ENCODE measurements at places on chromosomes 13 and 19. TPM values are rescaled to one million over a fixed set of nuclear protein-coding genes. Genes with fewer than 3 reads are reported as not detected.
A peak's percentile ranks its signal among the peaks of the same experiment; 100 is the strongest.

DNA sequence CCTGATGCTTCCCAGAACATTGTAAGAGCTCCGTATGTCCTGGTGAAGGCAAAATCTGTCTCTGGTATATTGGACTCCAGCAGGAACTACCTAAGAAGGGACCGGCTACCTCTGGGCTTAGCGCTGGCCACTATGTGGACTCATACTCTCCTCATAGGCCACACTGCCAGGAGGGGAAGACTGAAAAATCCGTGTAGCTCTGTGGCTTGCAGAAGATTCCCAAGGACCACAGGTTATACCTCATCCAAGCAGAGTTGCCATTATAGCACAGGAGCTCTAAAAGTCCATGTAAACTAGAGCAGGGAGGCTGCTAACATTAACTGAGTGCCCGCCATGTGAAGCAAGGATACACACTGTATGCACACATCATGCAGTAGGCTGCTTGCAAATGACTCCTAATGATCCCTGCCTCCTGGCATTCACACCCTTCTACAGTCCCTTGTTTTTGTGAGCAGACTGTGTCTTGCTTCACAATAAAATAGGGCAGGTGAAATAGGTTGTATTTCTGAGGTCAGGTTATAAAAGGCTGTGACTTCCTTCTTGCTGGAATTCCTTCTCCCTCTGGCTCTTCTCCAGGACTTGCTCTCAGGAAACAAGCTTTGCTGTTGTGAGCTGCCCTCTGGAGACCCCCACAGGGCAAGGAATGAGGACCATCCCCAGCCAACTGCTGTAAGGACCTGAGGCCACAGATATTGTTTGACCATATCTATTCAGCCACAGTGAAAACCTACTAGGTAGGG is 192.6 kb upstream of the UBL3 start:
- no peak for DNase-seq

Gene C19orf33
- total RNA-seq, result 2.1 TPM

DNA sequence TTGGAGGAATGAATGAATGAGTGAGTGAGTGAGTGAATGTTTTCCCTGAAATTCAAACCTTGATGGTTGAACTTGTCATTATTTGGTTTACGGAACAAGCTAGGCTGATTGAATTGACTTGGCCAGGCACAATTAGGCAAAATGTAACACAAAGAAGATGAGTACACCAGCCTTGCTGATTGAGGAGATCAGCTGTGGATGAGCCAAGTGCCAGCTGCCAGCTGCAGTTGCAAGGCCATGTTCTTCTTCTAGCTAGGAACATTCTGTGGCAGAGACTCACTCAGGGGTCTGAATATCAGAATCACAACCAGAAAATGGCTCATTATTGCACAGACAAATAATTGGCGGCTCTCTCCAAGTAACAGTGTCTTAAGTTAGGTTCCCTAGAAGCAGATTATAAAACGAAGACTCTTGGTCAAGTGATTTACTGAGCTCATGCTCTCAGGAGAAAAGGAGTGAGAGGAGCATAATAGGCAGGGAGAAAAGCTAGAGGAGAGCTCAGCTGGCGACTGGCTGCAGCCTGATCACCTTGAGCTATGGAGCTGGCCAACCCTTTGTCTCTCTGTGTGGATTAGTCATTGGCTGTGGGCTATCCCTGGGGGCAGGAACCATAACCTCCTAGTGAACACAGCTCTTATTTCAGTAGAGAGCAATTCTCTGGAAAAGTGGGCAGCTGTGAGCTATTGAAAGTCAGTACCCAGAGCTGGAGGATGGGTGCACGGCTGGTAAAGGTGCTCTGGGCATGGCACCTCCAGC is 225.3 kb upstream of the SERP2 start:
- peak; percentile 81 for DNase-seq

- DNase-seq, result no peak
Observed at GRCh38 chr13:35092751-35093150, 150.7 kb downstream of the NBEA start.

DNA sequence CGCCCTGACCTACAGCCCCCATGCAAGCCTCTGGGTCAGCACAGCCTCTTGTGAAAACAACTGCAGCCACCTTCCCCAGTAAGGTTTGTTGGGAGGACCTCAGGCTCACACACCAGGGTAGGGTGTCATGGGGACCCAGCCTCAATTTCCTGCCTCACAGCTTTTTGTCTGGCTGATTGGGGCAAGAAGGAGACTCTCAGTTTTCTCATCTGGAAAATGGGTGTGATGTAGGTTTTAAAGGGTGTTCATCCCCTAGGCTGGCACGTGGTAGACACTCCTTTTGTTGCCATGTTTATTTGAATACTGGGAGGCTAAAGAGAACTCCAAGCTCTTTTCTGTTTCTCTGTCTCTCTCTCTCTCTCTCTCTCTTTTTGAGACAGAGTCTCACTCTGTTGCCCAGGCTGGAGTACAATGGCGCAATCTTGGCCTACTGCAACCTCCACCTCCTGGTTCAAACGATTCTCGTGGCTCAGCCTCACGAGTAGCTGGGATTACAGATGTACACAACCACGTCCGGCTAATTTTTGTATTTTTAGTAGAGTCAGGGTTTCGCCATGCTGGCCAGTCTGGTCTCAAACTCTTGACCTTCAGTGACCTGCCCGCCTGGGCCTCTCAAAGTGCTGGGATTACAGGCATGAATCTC is 18.2 kb upstream of the PLAUR start:
- DNase-seq, result no peak
